ENCODE measurements at places on chromosomes 7 and 10. TPM values are rescaled to one million over a fixed set of nuclear protein-coding genes. Genes with fewer than 3 reads are reported as not detected.

DNA sequence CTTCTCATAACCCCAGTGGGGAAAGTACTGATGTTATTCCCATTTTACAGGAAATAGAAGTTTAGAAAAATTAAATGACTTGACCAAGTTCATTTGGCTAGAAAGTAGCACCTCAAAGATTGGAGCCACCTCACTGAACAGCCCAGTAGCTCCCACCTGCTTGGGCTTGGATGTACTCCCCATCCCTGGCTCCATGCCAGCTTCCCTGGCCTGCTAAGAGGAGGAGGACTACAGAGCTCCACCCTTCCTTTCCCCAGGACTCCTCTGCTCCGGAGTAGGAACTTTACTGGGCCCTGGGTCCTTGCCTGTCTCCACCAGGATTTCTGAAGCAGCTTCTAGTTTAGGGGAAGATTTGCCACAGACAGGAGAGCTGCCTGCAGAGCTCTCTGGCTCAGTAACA, 3.1 kb downstream of the HPS6 start:
- no peaks in the 10 kb centered on the region for H3K36me3 ChIP-seq
- no peak for DNase-seq
- peaks cover 14% of the 10 kb centered on the region for H3K4me1 ChIP-seq
- H3K4me3 ChIP-seq: no peak overlapping the region
- peaks cover 7% of the 10 kb centered on the region for H3K27me3 ChIP-seq
- no peak overlapping the region for H3K27ac ChIP-seq

DNA sequence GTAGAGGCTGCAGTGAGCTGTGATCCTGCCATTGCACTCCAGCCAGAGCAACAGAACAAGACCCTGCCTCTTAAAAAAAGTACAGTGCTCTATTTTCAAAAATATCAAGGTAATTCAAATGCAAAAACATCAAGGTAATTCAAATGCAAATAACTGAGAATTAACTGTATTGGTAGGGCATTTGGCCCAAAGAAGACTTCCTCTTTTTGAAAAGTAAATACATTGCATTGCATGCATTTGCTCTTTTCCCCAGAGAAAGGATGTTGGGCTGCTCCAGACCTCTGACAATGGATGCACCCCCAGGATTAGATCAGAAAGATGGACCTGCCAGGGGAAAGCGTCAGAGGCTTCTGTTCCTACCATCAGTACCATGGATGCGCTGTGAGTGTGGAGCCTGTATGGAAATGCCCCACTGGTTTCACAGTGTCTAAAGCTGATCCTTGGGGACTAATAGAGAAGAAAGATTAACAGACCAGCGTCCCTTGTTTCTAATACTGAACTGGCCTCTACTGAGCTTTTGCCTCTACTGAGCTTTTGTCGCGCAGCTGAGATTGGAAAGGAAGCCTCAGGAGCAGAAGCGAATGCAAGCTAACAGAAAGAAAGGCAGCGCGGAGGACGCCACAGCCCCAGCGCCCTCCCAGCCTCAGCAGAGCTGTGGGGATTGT, 93.5 kb upstream of the LYZL2 start:
- H3K27me3 ChIP-seq: peaks cover 2% of the 10 kb centered on the region
- no peak overlapping the region for H3K4me3 ChIP-seq
- H3K27ac ChIP-seq: no peak overlapping the region
- H3K4me1 ChIP-seq: peaks cover 64% of the 10 kb centered on the region

GRCh38 chr10:4654496-4654895, 171.5 kb upstream of the AKR1E2 start:
- H3K27me3 ChIP-seq: no peaks in the 10 kb centered on the region
- H3K4me1 ChIP-seq: peaks cover 19% of the 10 kb centered on the region
- no peak overlapping the region for H3K27ac ChIP-seq
- no peaks in the 10 kb centered on the region for H3K36me3 ChIP-seq
- no peak overlapping the region for H3K4me3 ChIP-seq
- DNase-seq: no peak

GRCh38 chr10:125016123-125016522, 74.2 kb downstream of the ZRANB1 start:
- H3K27me3 ChIP-seq: peaks cover 12% of the 10 kb centered on the region
- H3K36me3 ChIP-seq: peaks cover 38% of the 10 kb centered on the region
- no peak overlapping the region for H3K4me3 ChIP-seq

DNA sequence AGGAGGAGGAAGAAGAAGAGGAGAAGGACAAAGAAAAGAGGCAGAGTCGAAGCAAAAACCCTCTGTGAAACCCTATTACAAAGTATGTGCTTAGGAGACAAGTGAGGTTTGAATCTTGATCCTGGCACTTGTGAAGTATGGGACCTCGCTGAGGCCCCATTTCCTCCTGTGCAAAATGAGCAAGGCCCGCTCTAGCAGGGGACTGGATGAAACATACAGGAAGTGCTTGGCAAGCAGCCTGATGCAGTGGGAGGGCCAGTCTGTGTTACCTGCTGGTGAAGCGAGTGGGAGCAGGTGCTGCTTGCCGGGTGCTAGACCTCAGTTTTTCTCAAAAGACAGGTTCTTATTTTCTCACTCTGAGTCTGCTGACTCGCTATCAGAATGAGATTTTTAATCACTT, 150.4 kb downstream of the JCAD start:
- H3K4me1 ChIP-seq: peaks cover 9% of the 10 kb centered on the region
- H3K27me3 ChIP-seq: peaks cover 2% of the 10 kb centered on the region
- DNase-seq: no peak
- no peak overlapping the region for H3K4me3 ChIP-seq

- DNase-seq: no peak
- H3K4me1 ChIP-seq: peaks cover 56% of the 10 kb centered on the region
- H3K36me3 ChIP-seq: peaks cover 3% of the 10 kb centered on the region
- peak overlapping the region; percentile 48 for H3K27ac ChIP-seq
These were observed 62.9 kb upstream of the TRIM8 start for GRCh38 chr10:102581401-102581800.

GRCh38 chr10:131621784-131622624, 278.8 kb upstream of the PPP2R2D start:
- H3K4me3 ChIP-seq: no peak overlapping the region
- peaks cover 17% of the 10 kb centered on the region for H3K27me3 ChIP-seq
- no peak for DNase-seq
- peaks cover 19% of the 10 kb centered on the region for H3K36me3 ChIP-seq
- H3K27ac ChIP-seq: no peak overlapping the region
- H3K4me1 ChIP-seq: no peaks in the 10 kb centered on the region

The CNPY1 gene
- not detected for total RNA-seq

DNA sequence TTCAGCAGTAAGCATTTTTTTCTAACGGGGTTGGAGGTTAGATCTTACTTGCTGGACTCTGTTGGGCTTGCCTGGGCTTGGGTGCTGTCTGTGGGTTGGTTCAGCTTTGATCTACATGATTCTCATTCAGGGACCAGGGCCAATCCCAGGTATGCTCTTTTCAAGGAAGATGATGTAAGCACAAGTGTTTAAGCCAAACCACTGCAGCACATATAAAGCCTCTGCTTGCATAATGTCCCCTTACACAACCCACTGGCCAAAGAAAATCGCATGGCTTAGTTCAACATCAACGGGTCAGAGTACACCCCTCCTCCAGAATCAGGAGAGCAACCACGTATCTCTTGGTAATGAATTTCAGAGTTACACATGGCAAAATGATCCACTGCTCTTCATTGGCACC, 83.9 kb downstream of the DNAJB9 start:
- no peaks in the 10 kb centered on the region for H3K36me3 ChIP-seq
- no peak overlapping the region for H3K4me3 ChIP-seq
- H3K4me1 ChIP-seq: peaks cover 6% of the 10 kb centered on the region
- no peak overlapping the region for H3K27ac ChIP-seq

GRCh38 chr7:2148814-2149213, 83.9 kb downstream of the MAD1L1 start:
- H3K27ac ChIP-seq: no peak overlapping the region
- DNase-seq: no peak
- no peak overlapping the region for H3K4me3 ChIP-seq
- H3K27me3 ChIP-seq: peaks cover 9% of the 10 kb centered on the region
- H3K4me1 ChIP-seq: peaks cover 8% of the 10 kb centered on the region

DNA sequence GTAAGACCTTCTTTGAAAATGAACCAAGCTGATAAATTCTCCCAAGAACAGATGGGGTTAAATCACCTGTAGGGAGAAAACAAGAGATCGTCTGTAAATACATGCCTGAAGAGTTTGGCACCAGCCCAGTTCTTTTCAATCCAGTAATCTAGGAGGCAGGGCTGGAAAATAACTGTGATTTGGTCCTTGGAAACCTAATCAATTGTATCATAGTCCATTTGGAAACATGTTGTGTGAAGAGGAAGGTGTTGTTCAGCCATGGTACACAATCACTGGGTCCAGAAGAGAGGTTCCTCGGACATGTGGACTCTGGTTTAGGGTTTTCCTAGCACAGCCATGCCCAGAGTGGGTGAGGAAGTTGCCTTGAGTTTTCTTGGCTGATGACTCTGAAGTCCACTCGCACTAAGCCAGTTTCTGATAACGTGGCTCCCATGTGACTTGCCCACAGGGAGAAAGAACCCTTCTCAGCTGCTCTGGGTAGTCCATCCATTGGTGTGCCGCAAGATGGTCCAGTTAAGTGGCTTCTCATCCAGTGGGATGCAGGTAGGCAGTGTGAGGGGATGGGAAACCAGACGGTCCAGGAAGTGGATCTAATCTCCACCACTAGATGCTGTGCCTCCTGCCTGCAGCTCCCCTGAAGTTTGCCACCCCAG, 5.1 kb downstream of the BLNK start:
- H3K36me3 ChIP-seq: no peaks in the 10 kb centered on the region
- no peak overlapping the region for H3K4me3 ChIP-seq
- no peak for DNase-seq
- H3K27me3 ChIP-seq: peaks cover 1% of the 10 kb centered on the region
- H3K27ac ChIP-seq: no peak overlapping the region

GRCh38 chr10:7334642-7334964, 76.2 kb downstream of the SFMBT2 start:
- peak overlapping the region; percentile 11 for H3K27ac ChIP-seq
- peaks cover 44% of the 10 kb centered on the region for H3K4me1 ChIP-seq
- H3K36me3 ChIP-seq: peaks cover 24% of the 10 kb centered on the region
- H3K27me3 ChIP-seq: peaks cover 7% of the 10 kb centered on the region
- DNase-seq: no peak

GRCh38 chr7:47488969-47489342, 93.0 kb downstream of the TNS3 start:
- H3K36me3 ChIP-seq: no peaks in the 10 kb centered on the region
- H3K4me3 ChIP-seq: no peak overlapping the region
- no peaks in the 10 kb centered on the region for H3K4me1 ChIP-seq
- H3K27me3 ChIP-seq: peaks cover 3% of the 10 kb centered on the region

- H3K4me3 ChIP-seq: peak overlapping the region; percentile 85
- H3K36me3 ChIP-seq: no peaks in the 10 kb centered on the region
- H3K27me3 ChIP-seq: peaks cover 19% of the 10 kb centered on the region
These were observed 216.5 kb upstream of the MKLN1 start for GRCh38 chr7:131111081-131111576.

The PLXNA4 gene
- total RNA-seq: 3.5 TPM

DNA sequence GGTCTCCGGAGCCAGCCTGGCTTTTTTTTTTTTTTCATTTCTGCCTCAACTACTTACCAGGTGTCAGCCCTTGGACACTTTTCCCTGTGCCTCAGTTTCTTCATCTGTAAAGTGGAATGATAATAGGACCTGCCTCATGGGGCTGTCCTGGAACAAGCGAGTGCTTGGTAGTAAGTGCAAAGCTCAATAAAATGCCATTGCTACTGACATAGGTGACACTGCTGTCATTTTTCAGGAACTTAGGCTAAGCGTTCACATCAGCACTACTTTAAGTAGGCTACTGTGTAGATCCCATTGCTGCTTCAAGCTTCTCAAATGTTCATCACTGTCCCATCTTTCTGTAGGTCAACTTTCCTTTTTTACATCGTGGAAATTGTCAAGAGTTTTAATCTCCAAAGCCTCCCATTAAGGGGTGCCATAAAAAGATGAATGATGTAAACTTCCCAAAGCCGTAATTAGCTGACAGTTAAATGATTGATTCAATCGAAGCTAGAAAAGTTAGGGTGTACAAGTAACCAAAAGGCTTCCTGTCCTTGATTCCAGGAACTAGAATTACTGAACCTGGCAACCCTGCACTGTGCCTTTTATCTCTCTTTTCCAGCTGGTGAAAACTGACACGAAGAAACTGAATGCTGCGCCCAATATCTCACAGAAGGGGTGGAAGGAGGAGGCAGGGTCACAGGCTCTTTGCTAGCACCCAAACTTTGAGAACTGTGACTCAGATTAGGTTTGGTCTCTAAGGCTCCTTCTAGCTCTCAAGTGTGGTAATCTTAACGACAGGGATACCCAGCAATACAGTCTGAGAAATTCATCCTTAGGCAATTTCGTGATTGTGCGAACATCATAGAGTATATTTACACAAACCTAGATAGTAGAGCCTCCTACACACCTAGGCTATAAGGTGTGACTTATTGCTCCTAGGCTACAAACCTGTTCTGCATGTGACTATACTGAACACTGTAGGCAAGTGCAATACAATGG, 861 bp upstream of the USP6NL start:
- peaks cover 37% of the 10 kb centered on the region for H3K4me1 ChIP-seq
- DNase-seq: no peak
- H3K27ac ChIP-seq: peak overlapping the region; percentile 90
- peak overlapping the region; percentile 93 for H3K4me3 ChIP-seq

- H3K27ac ChIP-seq: no peak overlapping the region
- H3K4me1 ChIP-seq: no peaks in the 10 kb centered on the region
- peaks cover 3% of the 10 kb centered on the region for H3K27me3 ChIP-seq
These were observed 69.3 kb downstream of the ARHGAP22 start for GRCh38 chr10:48535416-48536155.

GRCh38 chr7:134845461-134845860, 66.0 kb downstream of the CALD1 start:
- H3K27ac ChIP-seq: no peak overlapping the region
- H3K27me3 ChIP-seq: peaks cover 4% of the 10 kb centered on the region
- H3K36me3 ChIP-seq: peaks cover 28% of the 10 kb centered on the region
- DNase-seq: no peak
- H3K4me3 ChIP-seq: no peak overlapping the region

Data from endothelial cell (in vitro differentiated cells).